Activated B cell treated with CpG ODN at 0.5 μM for 24 hours (primary cell): ENCODE measurements at places on chromosomes 6 and 20.

GRCh38 chr20:57686931-57687652 lies 22.7 kb downstream of the PMEPA1 start:
- DNase-seq: no peak

DNA sequence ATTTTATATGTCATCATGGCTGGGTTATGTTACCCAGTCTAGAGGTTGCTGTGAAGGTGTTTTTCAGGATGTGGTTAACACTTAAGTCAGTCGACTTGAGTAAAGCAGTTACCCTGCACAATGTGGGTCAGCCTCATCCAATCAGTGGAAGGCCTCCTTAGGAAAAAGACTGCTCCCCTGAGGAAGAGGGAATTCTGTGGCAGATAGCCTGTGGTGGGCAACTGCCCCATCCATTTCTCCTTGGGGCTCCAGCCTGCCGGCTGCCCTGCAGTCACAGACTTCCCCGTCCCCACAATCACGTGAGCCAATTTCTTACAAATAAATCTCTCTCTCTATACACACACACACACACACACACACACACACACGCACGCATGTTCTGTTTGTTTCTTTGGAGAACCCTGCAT lies 34.5 kb upstream of the MPC1 start:
- no peak for DNase-seq

GRCh38 chr6:73656531-73657145 lies 2.8 kb upstream of the SLC17A5 start:
- DNase-seq: no peak

- DNase-seq: peak; percentile 87
Measured at GRCh38 chr6:44237813-44238433, 9.0 kb upstream of the HSP90AB1 start.

- no peak for DNase-seq
Measured at GRCh38 chr6:91575032-91575431, 988.2 kb upstream of the MAP3K7 start.

DNA sequence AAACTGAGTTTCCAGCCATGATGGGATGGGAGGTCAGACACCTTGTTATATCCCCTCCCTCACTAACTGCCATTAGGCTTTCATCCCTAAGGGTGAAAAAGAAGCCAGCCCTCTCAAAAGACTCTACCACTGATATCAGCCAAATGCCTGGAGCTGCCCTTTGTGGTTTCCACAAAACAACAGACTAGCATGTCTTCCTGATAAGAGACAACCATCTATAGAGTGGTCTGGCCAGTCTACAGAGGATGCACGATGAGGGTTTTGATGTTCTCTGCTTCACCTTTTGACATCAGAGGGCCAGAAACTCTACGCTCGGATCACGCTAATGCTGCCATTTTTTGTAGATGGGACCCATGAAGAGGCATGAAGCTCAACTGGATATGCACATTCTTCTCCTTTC lies 61.7 kb upstream of the ARHGAP18 start:
- DNase-seq: no peak

DNA sequence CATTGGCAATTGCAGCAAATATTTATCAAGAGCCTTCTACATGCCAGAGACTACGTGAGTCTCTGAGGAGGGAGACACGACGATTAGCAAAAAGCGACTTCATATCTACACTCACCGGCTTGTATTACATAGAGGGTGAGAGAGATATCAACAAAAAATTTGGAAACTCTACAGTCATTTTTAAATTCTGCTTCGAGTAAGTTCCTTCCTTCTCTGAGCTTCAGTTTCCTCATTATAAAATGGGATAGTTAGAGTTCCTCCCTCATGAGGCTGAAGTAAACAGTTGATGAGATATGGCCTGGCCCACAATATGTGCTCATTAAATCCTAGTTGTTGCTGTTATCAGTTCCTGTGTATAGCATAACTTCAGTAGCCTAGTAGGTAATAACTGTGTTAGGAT lies 64.1 kb upstream of the SIRPA start:
- DNase-seq: no peak

DNA sequence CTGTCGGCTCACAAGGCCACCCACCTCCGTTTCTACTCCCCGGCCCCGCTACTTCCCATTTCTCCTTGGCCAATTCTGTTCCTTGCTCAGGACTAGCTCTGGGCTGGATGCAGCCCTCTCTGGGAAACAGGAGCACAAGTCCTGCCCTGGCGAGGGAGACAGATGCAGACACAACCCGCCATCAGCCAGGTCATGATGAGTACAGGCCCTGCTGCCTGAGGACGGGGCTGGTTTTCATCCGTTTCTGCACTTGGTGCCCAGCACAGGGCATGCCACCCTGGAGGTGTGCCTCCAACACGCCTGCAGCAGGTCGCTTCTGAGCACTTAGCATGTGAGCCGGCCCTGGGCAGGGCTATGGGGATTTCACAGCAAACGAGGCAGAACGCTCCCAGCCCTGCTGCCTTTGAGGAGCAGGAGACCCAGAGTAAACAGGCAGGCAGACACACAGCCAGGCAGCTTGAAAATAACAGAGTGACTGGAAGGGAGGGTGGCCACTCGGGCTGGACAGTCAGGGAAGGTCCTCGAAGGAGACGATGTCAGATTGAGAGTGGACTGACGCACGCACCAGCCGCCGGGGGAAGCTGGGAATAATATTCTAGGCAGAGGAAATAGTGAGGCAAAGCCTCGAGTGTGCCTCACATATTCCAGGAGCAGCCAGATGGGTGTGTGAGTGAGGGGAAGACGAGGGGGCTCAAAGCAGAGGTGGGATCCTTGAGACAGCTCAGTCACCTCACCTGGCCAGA lies 21.2 kb upstream of the VSTM2L start:
- no peak for DNase-seq

DNA sequence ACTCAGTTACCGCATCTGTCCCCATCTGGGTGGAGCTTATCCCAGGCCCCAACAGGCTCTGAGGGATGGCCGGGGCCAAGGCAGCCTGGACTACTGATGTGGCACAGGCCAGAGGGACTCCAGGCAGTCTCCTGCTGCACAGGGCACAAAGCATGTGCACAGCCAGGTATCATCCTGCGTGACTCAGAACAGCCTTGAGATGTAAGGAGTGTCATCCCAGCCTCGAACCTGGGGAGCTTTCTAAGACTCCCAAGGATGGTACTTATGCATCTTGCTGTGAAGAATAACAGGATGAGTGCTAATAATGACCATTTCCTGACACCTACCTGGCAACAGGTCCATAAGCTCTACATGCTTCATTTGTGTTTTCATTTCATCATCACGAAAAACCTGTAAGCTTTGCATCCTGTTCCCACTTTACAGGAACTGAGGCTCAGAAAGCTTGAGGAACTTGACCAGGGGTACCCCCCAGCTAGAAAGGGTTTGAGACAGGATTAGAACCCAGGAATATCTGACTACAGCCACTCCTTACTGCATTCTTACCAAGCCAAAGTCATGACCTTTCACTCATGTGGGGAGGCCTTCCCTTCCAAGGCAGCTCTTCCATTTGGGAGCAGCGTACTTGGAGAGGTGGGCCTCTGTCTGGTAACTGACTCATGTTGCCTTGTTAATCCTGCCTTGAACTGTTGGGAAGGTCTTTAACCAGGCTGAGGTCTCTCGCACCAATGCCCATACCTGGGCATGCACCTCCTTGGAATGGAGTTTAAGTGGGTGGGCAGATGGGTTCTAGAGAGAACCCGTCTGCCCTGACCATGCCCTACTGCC lies 1.9 kb downstream of the TRIB3 start:
- no peak for DNase-seq

- no peak for DNase-seq
Measured at GRCh38 chr6:90770778-90771177, 183.9 kb upstream of the MAP3K7 start.

GRCh38 chr6:44622956-44623355 lies 235.4 kb downstream of the CDC5L start:
- DNase-seq: no peak

DNA sequence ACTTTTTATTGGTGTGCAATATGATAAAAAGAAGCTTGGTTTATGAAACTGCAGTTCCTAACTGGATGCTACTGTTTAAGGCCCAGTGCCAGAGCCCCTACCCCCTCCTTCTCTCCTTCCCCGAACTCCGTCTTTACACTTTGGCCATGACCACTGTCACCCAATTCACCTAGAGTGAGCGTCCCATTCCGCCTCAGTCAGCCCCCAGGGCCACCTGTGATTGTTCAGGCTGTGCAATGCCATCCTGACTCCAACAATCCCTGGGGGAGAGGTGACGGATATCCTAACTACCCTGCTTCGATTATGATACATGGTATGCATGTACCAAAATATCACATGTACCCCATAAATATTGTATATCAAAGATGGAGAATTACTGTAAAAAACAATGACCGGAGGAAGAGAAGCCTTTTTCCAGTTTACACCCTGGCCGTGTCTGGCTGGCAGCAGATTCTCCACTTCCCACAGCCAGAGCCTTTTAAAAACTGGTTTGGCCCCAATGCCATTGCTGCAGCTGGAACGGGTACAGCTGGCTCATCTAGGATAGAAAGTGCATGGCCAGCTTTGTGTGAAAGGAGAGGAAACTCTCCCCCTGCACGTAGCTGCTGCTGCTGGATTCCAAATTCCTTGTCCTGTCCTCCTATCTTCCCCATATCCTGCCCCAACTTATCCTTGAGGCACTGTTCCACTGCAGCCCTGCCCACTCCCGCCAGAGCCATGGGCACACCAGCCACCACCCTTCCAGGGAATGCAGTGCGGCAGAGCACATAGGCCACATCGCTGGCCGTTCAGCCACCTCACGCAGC lies 99.7 kb downstream of the JPH2 start:
- no peak for DNase-seq

DNA sequence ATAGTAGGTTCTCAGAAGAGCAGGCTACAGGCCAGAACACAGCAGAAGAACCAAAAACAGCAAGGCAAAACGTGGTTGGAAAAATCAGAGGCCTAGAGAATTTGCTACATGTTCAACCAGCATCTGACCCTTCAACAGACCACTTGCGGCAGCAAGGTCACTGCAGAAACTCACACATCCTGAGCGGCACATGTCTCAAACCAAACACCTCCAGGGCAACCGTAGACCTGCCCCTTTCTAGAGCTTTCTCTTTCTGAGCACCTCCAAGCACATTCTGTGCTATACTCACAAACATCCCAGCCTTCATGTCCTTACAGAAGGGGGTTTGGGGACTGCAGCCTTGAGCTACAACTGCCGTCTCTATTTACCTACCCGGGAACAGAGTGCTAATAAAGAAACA lies 52.6 kb downstream of the GFOD1 start:
- no peak for DNase-seq

- no peak for DNase-seq
Measured at GRCh38 chr6:134741200-134741536, 208.7 kb downstream of the ALDH8A1 start.

DNA sequence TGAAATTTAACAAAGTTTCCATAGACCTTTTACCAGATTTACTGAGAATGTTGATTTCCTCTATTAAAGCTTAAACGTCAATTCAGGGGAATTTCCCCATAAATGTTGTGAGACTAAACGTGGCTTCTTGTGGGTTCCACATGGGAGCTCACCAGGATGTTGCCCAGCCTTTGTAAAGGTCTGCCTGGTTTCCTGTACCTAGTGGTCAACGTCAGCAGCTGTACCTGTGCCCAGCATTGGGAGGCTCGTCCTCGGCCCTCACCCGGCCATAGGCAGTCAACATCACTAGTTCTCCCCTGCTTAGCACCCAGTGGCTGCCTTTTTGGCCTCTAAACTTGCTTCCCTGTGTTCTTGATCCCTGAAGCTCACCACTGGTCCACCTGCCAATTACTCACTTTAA lies 22.1 kb upstream of the CD83 start:
- DNase-seq: peak; percentile 72

DNA sequence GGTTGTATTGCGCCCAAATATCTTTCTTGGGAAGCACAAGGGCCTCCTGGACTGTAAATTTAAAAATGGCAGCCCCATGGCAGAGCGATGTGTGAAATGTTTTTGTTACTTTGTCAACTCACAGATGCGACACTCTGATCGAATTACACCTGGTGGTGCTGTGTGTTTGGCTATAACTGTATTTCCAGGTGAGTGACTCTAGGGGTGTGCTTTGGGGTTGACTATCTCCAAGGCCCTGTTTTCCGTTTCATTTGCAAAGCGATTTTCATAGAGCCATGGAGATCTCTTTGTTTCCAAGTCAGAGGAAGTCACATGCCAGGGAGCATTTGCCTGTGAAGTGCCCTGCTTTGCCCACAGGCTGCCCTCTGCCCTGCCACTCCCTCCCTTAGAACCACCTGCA lies 93.5 kb downstream of the CDC5L start:
- no peak for DNase-seq
